ENCODE measurements at places on chromosomes 7 and 10. TPM values are rescaled to one million over a fixed set of nuclear protein-coding genes. Genes with fewer than 3 reads are reported as not detected.
A peak's percentile ranks its signal among the peaks of the same experiment; 100 is the strongest.

GRCh38 chr10:60629332-60629731, 148.9 kb upstream of the CDK1 start:
- DNase-seq: no peak
- no peaks in the 10 kb centered on the region for H3K36me3 ChIP-seq
- no peak overlapping the region for H3K27ac ChIP-seq
- no peaks in the 10 kb centered on the region for H3K27me3 ChIP-seq

GRCh38 chr7:123039269-123039668, 43.8 kb upstream of the TAS2R16 start:
- no peak overlapping the region for H3K4me3 ChIP-seq
- H3K4me1 ChIP-seq: no peaks in the 10 kb centered on the region
- no peak overlapping the region for H3K27ac ChIP-seq
- DNase-seq: no peak
- no peaks in the 10 kb centered on the region for H3K36me3 ChIP-seq

Gene CTTNBP2
- 4.9 TPM for total RNA-seq

DNA sequence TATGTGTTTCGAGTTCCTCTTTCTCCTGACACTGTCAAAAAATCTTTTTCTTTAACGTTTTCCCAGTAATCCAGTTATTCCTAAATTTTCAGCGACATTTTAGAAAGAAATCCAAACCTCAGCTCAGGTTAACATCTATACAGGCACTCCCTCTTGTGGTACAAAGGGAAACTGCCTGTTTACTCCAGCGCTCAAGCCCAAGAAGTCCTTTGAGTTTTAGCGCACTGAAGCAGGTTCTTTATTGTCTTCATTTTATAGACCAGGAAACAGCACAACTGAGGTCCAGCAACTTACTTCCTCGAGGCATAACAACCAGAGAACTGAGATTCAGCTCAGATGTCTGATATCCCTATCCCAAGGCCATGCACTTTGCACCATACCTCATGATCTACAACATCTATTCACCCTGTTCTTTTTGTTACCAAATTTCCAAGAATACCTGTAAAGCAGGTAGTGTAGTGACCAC, 287.2 kb upstream of the MKLN1 start:
- peak; percentile 38 for DNase-seq
- no peaks in the 10 kb centered on the region for H3K27me3 ChIP-seq
- no peaks in the 10 kb centered on the region for H3K36me3 ChIP-seq
- H3K27ac ChIP-seq: no peak overlapping the region

DNA sequence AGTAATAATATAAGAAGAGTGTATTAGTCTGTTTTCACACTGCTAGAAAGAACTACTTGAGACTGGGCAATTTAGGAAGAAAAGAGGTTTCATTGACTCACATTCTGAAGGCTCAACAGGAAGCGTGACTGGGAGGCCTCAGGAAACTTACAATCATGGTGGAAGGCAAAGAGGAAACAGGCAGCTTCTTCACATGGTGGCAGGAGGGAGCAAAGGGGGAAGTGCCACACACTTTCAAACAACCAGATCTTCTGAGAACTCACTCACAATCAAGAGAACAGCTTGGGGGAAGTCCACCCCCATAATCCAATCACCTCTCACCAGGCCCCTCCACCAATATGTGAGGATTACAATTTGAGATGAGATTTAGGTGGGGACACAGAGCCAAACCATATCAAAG, 212.5 kb upstream of the HDAC9 start:
- no peak overlapping the region for H3K27ac ChIP-seq
- H3K27me3 ChIP-seq: no peaks in the 10 kb centered on the region
- H3K36me3 ChIP-seq: no peaks in the 10 kb centered on the region
- no peak for DNase-seq
- no peaks in the 10 kb centered on the region for H3K4me1 ChIP-seq

Gene LRIT1
- not detected for total RNA-seq

DNA sequence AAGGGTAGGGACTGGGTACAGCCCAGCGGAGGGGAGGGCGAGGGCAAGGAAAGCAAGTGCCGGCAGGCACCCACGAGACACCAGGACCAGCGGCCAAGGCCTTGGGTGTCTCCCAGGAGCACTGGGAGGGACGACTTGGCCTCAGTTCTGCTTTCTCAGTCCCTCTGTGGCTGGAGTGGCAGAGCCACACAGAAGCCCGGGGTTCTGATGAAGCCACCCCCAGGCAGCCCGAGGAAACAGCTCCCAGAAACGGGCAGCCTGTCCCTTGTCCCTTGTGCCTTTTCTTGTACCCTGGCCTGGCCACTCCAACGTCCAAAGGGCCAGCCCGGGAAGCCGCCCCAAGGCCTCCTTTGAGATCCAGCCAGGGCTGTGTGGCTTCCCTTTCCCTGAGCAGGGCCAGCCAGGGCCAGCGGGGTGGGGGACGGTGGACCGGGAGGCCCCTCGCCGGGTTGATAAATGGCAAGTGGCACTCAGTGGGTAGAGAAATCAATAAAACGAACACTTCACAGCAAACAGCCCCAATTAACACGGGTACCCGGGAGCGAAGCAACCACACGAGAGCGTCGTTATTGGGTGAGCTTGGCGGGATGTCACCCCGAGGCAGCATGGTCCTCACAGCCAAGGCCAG, 69.8 kb upstream of the GNA12 start:
- no peaks in the 10 kb centered on the region for H3K4me1 ChIP-seq
- no peak for DNase-seq
- H3K27me3 ChIP-seq: no peaks in the 10 kb centered on the region
- H3K36me3 ChIP-seq: no peaks in the 10 kb centered on the region
- no peak overlapping the region for H3K4me3 ChIP-seq

Data from astrocyte (in vitro differentiated cells and primary cell).